A549 (cell line): ENCODE measurements at places on chromosomes 5 and 9.

DNA sequence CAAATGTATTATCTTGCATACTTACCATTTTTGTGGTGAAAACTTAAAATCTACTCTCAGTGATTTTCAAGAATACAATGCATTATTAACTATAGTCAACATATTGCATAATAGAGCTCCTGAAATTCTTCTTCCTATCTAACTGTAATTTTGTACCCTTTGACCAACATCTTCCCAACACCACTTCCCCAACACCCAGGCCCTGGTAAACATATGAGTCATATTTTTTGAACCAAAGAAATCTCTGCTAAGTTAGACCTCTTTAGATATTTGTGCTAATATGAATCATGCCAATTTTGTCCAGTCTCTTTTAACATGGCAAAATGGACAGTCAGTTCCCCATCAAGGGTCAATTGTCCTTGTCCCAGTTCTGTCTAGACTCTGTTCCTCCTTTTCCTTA lies 18.5 kb upstream of the RGS7BP start:
- DNase-seq: no peak

DNA sequence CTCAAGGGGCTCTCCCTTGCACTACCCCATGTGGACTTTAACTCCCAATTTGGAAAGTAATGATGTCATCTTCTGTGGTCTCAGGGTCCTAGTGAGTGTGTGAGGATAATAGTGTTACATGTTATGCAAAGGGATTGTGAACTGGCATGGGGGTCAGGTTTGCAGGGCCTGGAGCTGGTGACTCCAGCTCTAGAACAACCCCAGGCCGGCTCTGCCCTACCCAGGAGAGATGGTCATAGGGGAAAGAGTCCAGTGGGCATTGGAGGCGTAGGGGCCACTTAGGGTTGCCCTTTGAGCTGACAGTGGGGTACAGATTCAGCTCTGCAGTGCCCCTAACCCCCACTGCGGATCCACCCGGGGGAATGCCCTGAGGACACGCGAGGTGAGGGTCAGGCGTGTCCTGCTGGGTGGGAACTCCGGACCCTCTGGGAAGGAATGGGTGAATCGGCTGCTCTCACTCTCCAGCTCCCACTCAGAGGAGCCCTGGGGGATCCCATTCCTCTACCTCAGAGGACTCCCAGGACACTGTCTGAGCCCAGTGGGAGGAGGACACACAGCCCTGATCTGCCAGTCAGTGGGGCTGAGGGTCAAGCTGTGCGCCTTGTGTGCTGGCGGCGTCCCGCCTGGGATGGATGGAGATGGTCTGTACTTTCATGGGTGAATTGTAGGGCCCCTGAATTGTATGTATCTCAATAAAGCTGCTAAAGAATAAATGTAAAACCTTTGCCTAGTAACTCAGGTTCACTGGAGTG lies 2.5 kb upstream of the NKD2 start:
- DNase-seq: no peak

DNA sequence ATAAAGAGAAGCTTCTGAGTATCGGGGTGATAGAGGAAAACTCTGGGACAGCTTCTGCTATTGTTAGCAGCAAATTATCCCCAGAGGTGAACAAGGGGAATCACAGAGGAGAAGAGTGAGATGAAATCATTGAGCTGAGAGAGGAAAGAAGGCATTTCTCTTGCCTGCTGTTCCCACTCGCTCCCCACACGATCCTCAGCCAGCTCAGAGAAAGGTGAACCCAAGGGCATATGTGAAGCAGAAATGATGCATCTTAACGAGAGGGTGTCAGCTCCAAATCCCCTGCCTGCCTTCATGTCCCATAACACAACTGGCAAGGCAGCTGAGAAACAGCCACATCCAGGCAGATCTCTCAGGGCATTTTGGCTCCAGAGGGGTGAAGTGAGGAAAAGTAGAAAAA lies 111.6 kb downstream of the BRINP1 start:
- DNase-seq: no peak

GRCh38 chr9:17614903-17615302 lies 36.0 kb downstream of the SH3GL2 start:
- no peak for DNase-seq

DNA sequence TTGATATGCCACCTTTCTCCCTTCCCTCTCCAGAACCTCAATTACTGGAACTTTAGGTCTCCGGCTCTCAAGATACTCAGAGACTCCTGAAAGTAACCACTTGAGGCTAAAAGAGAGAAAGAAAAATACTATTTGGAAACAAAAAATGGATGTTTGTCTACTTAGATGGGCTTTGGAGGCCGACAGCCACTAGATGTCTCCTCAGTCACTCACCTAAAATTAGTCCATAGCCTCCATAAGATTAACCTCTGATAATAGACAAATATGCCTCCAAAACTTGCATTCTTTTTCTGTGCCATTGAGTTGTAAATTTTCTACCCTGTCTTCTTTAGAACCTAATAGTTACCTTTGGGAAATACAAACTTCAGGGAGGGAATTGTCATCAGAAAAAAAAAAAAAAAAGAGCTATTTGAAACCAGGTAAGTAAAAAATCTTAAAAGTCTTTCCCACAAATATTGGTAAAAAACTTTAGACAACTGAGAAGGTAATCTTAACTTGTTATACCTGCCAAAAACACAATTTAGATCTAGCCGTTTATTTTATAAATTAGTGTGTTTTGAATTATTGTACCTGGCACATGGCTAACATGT lies 11.2 kb upstream of the PCDH1 start:
- DNase-seq: no peak

- DNase-seq: no peak
These were observed 128.0 kb downstream of the PIP5K1B start for GRCh38 chr9:68832861-68833518.

DNA sequence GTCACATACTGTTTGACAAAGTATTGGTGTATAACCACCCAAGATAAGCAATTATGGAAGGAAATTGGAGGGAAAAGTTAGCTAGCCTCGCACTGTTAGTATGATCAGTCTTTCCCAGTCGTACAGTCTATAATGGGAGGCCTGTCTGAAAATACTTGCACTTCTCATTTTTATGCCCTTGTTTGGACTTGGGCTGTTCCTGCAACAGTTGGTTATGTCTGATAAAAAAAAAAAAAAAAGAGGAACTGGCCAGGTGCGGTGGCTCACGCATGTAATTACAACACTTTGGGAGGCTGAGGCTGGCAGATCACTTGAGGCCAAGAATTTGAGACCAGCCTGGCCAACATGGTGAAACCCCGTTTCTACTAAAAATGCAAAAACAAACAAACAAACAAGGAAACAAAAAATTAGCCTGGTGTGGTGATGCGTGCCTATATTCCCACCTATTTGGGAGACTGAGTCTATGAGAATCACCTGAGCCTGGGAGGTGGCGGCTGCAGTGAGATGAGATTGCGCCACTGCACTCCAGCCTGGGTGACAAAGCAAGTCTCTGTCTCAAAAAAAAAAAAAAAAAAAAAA lies 58.3 kb upstream of the ANKRD33B start:
- no peak for DNase-seq

DNA sequence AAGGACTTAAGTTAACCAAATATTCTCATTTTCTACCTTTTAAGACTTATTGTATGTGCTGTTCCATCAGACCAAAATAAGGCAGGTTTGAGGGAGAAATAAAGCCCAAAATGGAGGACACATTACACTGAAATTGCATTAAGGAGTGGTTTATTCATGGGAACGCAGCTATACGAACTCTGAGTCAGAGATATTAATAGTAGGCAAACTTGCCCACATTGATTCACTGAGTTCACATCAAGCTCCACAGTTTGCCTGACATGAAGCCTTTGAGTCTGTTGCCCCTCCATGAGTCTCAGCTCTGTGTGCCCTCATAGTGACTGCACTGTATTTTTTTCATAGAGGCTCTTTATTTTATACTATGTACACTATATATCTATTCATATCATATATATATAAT lies 135.0 kb upstream of the SNX2 start:
- DNase-seq: no peak

- no peak for DNase-seq
These were observed 113.0 kb upstream of the ANKRD55 start for GRCh38 chr5:56346044-56346710.

DNA sequence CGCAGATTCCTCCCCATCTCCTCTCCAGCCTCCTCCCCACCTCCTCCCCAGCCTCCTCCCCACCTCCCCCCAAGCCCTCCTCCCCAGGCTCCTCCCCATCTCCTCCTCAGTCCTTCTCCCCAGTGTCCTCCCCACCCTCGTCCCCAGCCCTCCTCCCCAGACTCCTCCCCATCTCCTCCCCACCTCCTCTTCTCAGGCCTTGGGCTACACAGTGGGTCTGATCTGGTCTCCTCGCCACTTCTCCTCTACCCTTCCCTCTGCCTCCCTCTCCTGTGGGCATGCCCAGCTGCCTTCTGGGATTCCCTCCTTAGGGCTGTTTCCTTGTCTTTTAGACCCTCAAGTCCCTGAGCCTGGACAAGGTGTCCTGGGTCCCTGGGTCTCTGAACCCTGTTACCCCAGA lies 28.3 kb downstream of the CXXC5 start:
- DNase-seq: no peak

DNA sequence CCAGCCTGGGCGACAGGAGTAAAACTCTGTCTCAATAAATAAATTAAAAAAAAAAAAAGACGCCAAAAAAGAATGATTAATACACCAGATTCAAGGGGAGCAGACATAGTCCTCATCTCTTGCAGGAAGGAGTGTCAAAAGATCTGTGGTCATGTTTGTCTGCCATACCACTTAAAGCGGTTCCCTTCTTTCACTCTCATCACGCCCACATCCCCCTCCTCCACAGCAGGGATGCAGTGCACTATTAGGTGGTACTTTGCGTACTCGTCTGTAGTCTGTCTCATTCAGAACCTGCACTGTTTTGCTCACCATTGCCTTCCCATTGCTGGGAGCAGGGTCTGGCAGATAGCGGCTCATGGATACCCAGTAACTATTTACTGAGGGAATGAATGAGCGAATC lies 11.2 kb downstream of the CDHR2 start:
- DNase-seq: no peak

GRCh38 chr5:147701468-147701867 lies 81.1 kb downstream of the JAKMIP2 start:
- no peak for DNase-seq

DNA sequence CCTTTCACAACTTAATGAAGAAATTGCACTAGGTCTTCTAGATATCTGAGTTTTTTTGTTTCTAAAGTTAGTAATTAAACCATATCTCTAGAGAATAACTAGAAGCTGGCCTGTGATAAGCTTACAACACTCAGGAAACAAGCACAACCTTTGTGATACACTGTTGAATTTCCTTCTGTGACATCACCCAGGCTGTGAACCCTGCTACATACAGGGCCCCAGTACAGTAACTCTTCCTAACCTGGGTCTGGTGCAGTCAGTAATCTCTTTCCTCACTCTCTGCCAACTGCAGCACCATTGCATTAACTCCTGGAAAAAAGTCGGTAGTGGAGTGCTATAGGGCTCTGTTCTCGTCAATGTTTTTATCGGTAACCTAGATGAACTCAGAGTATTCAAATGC lies 10.6 kb upstream of the IGFBPL1 start:
- no peak for DNase-seq

DNA sequence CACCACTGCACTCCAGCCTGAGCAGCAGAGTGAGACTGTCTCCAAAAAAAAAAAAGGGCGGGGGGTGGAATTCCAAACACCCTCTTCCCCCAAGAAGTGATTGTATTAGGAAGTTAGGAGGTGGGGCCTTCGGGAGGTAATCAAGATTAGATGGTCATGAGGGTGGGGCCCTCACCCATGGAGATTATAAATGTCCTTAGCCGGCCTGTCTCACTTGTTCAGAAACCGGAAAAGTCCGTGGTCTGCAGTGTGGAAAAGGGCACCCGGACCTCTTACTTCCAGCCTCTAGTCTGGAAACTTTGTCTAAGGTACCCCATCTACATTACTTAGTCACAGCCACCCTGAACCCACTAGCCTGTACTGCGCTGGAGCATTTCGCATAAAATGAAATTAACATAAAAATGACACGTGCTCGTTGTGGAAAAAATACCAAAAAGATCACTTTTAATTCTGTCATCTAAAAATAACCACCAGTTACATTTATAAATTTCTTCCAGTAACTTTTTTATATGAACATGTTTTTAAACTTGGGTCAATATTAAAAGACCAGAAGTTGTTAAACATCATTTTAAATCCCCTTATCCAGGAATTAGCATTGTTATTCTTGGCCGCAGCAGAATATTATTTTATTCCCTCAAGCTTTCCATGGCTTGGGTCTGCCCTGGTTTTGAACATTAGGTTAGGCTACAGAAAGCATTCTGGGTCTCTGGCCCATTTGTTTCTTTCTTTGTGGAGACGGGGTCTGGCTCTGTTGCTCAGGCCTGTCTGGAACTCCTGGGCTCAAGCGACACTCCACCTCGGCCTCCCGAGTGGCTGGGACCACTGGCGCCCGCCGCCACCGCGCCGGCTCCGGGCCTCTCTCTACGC lies 1.2 kb upstream of the CKS2 start:
- DNase-seq: no peak

DNA sequence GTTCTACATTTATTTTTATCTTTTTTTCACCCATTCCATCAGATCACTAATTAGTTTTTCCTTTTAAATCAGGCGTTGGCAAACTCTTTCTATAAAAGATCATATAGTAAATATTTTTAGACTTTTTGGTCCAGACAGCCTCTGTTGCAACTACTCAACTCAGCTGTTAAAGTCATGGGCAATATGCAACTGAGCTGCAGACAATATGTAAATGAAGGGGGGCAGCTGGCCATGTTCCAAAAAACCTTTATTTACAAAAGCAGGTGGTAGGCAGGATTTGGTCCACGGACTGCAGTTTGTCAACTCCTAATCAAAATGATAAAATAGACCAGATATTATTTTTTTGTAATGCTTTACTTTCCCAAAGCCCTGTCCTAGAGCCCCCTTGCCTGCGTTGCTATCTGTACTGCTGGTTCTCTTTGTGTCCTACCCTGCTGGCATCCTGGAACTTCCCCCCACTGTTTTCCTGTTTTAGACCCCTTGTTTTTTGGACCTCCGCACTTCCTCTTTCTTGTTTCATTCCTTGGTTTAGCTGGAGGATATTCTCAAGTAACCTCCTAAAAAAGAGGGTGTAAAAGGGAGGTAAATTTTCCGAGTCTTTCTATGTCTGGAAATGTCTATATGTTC lies 24.7 kb upstream of the TNFSF8 start:
- DNase-seq: no peak

DNA sequence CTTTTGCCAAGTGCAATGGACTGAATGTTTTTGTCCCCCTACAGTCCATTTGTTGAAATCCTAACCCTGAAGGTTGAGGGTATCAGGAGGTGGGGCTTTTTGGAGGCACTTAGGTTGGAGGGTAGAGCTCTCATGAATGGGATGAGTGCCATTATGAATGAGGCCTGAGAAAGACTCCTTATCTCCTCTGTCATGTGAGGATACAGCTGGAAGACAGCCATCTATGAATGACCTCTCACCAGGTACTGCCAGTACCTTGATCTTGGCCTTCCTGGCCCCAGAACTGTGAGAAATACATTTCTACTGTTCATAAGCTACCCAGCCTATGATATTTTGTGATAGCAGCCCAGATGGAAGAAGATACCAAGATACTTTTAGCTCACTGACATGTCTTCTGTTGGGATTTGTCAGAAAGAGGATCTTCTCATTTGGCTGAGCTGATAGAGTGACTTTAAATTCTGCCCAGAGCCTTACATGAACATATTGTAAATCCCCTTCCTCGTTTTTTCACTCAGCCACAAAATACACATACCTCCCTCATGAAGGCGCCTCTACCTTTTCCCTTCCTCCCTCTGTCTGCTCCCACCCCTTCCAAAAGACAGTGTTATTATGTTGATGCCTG lies 256.4 kb downstream of the PDZD2 start:
- no peak for DNase-seq

- DNase-seq: no peak
These were observed 205.4 kb downstream of the SPATA31A6 start for GRCh38 chr9:42388846-42389245.

- DNase-seq: peak; percentile 29
These were observed 73.4 kb downstream of the ANGPTL2 start for GRCh38 chr9:127049044-127049443.
